ENCODE measurements at places on chromosomes 2 and 18.

DNA sequence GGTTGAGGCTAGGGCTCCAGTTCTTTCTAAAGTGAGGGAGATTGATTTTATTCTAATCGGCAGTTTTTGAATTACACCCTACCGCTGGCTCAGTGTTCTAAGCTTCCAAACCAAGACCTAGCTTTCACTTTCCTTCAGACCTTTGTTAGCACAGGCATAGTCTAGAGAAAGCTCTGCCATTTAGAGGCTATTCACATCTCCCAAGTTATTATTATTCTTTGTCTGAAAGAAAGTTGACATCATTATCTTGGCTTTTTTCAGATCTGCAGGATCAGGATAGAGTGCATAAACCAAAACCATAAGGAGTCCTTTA lies 276.8 kb downstream of the ASXL3 start:
- DNase-seq: no peak

GRCh38 chr2:128317181-128317898 lies 1.3 kb downstream of the HS6ST1 start:
- DNase-seq: no peak

GRCh38 chr2:108354136-108354535 lies 23.6 kb upstream of the SULT1C4 start:
- DNase-seq: no peak

DNA sequence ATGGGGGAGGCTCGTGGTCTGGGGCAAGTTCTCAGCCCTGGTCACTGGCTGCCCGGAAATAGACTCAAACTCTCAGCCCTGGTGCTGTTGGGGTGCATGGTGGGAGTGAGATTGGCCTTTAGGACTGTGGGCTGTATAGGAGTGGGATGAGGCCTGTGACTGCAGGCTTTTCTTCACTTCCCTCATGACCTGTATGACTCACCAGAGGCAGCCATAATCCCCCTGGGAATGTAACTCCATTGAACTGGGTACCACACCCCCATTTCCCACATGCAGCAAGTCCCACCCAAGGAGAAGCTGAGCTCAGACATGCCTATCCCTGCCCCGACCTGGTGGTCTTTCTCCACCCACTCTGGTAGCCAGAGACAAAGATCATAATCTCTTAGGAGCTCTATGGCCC lies 177.7 kb upstream of the OSR1 start:
- DNase-seq: no peak

GRCh38 chr18:4851301-4851976 lies 345.6 kb downstream of the AKAIN1 start:
- peak; percentile 85 for DNase-seq

- no peak for DNase-seq
Observed at GRCh38 chr2:101112772-101113157, 38.4 kb downstream of the TBC1D8 start.

DNA sequence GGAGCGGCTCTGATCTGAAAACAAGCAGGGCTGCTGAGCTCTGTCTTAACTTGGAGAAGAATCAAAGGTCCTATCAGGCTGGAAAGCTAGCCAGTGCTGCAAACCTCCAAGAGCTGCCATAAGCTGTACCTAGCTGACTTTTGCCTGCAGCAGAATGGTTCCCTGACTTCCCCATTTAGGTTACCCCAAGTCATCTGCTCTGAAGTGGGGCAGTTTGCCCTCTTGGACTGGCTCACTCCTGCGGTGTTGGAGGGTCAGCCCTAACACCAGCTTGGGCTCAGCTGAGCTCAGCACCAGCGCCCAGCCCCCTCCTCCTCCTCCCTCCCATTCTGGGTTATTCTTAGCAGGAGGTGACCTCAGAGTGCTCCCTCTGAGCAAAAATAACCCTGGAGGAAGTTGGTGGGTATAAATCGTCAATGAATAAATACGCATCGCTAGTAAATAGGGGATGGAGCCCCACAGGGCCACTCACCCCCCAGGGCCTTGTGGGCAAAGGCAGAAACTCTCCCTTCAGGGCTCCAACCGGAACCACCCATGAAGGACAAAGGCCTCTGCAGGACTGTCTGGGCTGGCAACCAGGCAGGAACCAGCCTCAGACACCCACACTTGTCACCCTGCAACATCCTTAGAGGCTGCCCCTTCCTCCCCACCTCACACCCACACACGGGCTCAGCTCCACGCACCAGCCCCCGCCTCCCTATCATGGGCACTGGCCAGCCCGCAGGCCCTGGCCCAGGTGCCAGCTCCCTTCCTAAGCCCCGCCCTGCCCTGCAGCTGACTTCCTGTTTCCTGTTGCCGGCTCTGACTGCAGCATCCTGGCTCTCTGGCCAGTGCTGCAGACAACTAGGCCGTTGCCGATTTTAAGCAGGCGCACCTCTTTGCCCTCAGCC lies 46.9 kb downstream of the DNMT3A start:
- no peak for DNase-seq

GRCh38 chr2:10912796-10913455 lies 1.2 kb downstream of the KCNF1 start:
- no peak for DNase-seq

- no peak for DNase-seq
Observed at GRCh38 chr2:136221026-136221425, 103.1 kb upstream of the CXCR4 start.

GRCh38 chr2:223642506-223642905 lies 40.3 kb upstream of the SCG2 start:
- no peak for DNase-seq

GRCh38 chr2:16725549-16725948 lies 59.9 kb upstream of the CYRIA start:
- no peak for DNase-seq
